ENCODE measurements at places on chromosomes 2 and 18.

DNA sequence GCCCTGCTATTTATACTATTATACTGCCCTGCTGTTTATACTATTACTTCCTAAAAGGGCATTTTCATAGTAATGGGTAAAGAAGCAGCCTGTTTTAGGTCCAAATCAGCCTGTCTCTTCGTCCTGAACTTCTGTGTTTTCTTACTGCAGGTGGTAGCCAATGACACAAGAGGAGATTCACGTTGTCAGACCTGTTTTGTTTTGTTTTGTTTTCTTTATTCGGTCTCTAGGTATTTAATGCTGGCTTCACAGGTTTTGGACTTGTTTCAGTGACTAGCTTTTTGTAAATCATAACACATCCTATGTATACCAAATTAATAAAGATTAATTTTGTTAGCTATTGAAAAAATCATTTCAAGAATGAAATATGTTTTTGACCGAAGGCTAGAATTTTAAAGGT, 116.4 kb downstream of the MAP3K20 start:
- DNase-seq: no peak

GRCh38 chr2:154600927-154601494, 97.5 kb upstream of the KCNJ3 start:
- DNase-seq: no peak

DNA sequence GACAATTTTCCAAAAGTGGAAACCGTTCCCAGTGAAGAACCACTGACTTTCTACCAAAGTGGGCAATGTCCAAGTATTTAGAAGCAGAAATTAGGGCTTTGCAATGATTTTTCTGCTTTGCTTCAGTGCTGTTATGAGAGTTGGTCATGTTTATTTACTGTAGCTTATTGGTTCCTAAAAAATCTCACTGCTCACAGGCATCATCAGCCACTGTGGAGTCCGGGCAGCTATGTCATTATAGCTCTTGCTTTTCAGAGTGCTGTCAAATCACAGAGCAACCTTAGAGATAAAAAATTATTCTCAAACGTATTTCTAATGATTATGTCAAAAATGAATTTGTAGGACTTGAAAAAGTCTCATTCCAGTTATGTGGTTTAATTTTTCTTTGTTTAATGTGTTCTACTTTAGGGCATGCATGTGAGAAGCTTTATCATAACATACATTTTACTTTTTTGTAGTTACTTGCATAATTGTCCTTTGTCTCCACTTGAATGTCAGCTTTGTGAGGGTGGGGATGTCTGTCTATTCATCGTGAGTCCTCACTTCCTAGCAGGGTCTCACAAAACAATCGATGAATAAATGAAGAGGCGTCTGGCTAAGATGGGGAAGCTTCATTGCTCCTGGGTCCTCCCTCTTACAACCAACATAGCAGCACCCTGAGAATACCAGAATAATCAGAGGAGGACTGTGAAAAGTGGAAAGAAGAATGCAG, 117.6 kb downstream of the TPGS2 start:
- DNase-seq: no peak

DNA sequence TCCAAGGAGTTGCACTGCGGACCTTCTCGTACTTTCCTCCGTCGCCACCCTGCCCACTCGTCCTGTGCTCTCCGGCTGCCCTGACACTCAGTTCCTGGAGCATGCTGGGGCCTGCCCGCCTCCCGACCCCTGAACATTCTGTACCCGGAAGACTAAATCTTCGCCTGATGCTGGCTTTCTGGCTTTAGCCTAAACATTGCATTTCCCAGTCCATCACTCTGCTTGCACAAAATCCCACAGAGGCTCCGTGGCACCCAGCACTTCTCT, 550 bp upstream of the SFXN5 start:
- DNase-seq: no peak

- DNase-seq: no peak
Observed at GRCh38 chr2:30776831-30777635, 30.2 kb downstream of the CAPN13 start.

DNA sequence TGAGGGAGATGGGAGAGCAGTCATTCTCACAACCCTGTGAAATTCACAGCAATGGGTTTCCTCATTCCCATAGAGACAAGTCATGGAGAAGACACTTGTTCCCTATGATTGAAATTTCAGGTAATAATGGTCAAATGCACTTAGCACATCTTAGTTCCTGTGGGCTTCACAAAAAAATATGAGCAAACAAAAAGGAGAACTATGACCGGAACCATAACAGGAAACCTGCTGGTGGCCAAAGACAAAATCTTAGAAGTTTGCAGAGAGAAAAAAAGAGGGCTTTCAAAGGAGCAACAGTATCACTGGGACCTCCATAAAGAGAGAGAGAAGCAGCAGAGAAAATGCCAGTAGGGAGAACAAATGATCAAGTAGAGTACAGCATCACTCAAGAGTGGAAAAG, 138.9 kb upstream of the APCDD1 start:
- no peak for DNase-seq

GRCh38 chr2:170723446-170723958, 8.4 kb downstream of the SP5 start:
- DNase-seq: no peak
